ENCODE measurements at places on chromosomes 13 and 19.

DNA sequence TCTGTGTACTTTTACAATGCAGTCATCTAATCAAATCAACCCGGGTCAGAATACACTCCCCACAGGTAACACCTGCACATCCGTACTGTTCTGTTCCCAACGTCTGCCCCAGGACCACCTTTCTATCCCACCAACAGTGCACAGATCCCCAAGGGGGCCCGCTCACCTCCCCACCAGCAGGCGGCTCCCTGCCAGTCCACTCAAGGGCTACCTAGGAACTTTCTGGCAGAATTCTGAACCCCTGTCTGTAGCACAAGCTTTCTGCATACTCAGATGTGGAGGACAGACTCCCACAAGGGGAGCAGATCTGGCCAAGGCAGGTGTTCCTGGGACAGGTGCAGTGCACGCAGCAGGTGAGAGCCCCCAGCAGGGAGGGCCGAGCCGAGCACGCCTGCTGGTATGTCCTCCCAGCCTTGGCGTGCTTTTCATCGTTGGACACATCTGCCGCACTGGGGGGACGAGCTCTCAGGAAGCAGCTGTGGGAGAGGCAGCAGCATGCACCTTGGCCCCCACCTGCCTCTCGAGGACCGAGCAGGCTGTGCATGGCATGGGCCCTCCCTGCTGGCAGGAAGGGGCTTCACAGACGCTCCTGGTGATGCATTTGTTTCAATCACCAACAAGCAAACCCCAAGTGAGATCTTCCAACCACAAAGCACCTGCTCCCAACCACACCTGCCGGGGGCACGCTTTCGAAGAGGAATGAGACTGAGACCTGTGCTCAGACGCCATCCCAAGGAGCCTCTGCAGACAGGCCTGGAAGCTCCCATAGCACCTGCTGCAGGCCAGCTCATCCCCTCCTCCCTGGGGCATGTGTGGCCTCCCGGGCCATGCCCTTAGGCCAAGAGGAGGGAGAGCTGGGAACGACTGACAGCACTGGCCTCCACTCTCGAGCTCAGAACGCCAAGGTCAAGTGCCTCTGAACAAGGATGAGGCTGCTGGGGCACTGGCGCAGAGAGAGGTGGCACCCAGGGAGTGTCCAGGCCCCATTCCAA is 35.9 kb downstream of the RAB20 start:
- DNase-seq, result no peak

- DNase-seq, result no peak
These were observed 15.1 kb upstream of the FLT1 start for GRCh38 chr13:28510066-28510465.

GRCh38 chr19:14105680-14106079 is 11.9 kb downstream of the PRKACA start:
- no peak for DNase-seq

GRCh38 chr19:12789098-12789903 is 2.0 kb upstream of the JUNB start:
- DNase-seq, result no peak

DNA sequence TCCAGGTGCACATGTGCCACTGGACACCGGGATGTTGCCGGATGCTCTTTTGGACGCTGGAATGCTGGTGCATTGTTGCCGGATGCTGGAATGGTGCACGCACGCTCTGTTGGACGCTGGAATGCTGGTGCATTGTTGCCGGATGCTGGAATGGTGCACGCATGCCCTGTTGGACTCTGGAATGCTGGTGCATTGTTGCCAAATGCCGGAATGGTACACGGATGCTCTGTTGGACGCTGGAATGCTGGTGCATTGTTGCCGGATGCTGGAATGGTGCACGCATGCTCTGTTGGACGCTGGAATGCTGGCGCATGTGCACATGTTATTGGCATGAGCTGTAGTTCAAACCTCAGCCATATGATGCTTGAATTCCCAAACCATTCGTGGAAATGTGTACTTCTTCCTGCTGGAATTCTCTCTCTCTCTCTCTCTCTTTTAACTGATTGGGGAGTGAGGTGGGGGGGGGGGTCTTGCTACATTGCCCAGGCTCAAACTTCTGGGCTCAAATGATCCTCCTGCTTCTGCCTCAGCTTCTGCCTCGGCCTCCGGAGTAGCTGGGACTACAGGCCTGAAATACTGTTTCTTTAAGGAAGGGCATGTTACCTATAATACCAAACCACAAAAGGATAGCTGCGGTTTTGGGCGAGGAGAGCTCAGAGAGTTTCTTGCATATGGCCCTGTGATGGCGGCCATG is 1.2 kb upstream of the MCF2L start:
- DNase-seq, result no peak

GRCh38 chr19:2423071-2423914 is 4.1 kb downstream of the TIMM13 start:
- DNase-seq, result no peak

GRCh38 chr13:57437587-57437986 is 194.0 kb upstream of the PCDH17 start:
- DNase-seq, result no peak

GRCh38 chr13:101025519-101025918 is 350.9 kb upstream of the TMTC4 start:
- DNase-seq, result no peak

GRCh38 chr13:24716446-24716845 is 36.2 kb downstream of the ATP12A start:
- no peak for DNase-seq

GRCh38 chr13:110114316-110114715 is 192.6 kb downstream of the COL4A1 start:
- no peak for DNase-seq

DNA sequence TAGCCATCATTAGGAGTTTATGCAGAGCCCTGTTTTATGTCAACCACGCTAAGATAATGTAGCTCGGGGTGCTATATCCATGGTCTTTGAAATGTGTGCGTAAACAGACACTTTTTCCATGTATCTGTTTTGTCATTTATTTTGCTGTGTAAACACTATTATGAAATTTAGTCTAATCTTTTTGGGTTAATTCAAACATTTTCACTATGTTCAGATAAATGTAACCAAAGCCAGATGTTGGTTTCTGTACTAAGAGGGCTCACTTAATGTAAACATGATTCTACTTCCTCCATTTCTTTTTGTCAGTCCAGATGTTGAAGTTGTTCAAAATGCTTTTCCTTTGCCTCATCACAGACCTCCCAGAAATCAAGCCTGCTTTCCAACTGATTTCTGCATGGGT is 499.5 kb upstream of the GPC6 start:
- no peak for DNase-seq

- DNase-seq, result peak; percentile 63
These were observed 475.8 kb downstream of the FOXO1 start for GRCh38 chr13:40190641-40191100.
